ENCODE measurements at places on chromosomes 12 and 14. TPM values are rescaled to one million over a fixed set of nuclear protein-coding genes. Genes with fewer than 3 reads are reported as not detected.

- H3K27me3 ChIP-seq: no peaks in the 10 kb centered on the region
- no peaks in the 10 kb centered on the region for H3K36me3 ChIP-seq
- no peak overlapping the region for H3K4me3 ChIP-seq
- no peak for DNase-seq
Observed at GRCh38 chr14:74360163-74360562, 11.9 kb downstream of the VRTN start.

The IRAK3 gene
- 7.6 TPM for polyA plus RNA-seq

The C12orf76 gene
- 18.4 TPM for polyA plus RNA-seq

The PIANP gene
- 4.3 TPM for polyA plus RNA-seq

GRCh38 chr14:105250986-105251385, 2.7 kb downstream of the BTBD6 start:
- no peak overlapping the region for H3K4me3 ChIP-seq
- H3K36me3 ChIP-seq: no peaks in the 10 kb centered on the region
- H3K27ac ChIP-seq: no peak overlapping the region
- no peaks in the 10 kb centered on the region for H3K27me3 ChIP-seq
- H3K4me1 ChIP-seq: no peaks in the 10 kb centered on the region

GRCh38 chr12:112408621-112409020, 784 bp downstream of the RPL6 start:
- H3K4me1 ChIP-seq: no peaks in the 10 kb centered on the region
- H3K27ac ChIP-seq: peak overlapping the region; percentile 30
- peak overlapping the region; percentile 78 for H3K4me3 ChIP-seq
- H3K27me3 ChIP-seq: no peaks in the 10 kb centered on the region

DNA sequence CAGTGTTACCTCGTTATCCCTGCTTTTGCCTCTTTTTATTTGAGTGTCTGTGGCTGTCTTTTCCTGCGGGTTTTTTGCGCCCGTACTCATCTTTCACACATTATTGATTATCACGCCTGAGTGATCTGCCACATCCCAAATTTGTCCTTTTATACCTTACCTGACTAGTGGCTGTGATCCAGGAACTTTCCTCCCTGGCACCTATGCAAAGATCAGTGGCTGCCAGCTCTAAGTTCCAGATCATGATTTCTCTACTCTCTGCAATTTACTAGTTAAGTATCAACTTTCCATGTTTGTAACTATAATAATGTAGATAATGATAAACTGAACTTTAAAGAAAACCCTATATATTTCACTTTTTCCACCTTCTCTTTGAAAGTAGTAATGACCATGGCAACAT, 36.9 kb downstream of the PLEKHA5 start:
- no peaks in the 10 kb centered on the region for H3K27me3 ChIP-seq
- no peak for DNase-seq
- no peaks in the 10 kb centered on the region for H3K36me3 ChIP-seq
- no peak overlapping the region for H3K27ac ChIP-seq

DNA sequence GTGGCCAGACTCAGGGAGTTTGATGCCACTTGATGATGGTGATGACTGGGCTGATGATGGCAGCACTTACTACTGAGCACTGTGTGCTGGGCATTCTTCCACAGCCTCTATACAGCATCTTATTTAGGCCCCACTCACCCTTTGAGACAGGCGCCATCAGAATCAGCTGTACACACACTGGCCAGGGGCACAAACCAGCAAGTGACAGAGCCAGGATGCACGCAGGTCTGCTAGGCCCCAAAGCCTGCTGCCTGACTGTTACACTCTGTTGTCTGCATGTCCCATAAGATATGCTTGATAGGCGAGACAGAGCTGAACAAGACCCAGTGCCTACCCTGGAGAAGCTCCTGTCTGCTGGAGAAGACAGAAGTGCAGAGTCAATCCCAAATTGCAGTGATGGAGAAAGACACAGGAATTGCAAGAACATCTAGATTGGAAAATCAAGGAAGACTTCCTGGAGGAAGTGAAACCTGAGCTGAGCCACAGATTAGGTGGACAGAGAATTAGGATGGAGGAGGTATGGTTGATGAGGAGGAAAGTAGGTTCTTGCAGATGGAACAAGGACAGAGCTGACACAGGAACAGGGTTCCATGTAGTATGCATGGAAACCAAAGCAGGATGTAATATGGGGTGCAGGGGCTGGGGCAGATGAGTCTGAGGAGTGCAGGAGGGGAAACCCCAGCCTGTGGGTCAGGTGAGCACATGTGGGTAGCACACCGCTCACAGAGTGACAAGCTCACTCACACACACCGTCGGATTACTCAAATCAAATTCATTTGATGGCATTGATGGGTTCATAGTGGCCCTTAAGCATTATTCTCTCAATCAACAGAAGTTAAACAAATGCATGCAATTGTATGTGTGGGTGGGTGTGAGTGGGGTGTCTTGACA, 117.3 kb downstream of the BEGAIN start:
- no peaks in the 10 kb centered on the region for H3K27me3 ChIP-seq
- no peak overlapping the region for H3K27ac ChIP-seq
- no peak for DNase-seq
- H3K4me1 ChIP-seq: no peaks in the 10 kb centered on the region

The C1RL gene
- 85.1 TPM for polyA plus RNA-seq

The PNP gene
- polyA plus RNA-seq: 21.9 TPM

GRCh38 chr14:22152161-22152870, 436.7 kb downstream of the DAD1 start:
- no peaks in the 10 kb centered on the region for H3K36me3 ChIP-seq
- DNase-seq: no peak
- H3K27ac ChIP-seq: no peak overlapping the region
- no peaks in the 10 kb centered on the region for H3K4me1 ChIP-seq
- no peaks in the 10 kb centered on the region for H3K27me3 ChIP-seq

- H3K27ac ChIP-seq: no peak overlapping the region
- no peak for DNase-seq
- H3K4me1 ChIP-seq: no peaks in the 10 kb centered on the region
- no peaks in the 10 kb centered on the region for H3K27me3 ChIP-seq
Observed at GRCh38 chr14:54854181-54854580, 48.4 kb downstream of the GCH1 start.

DNA sequence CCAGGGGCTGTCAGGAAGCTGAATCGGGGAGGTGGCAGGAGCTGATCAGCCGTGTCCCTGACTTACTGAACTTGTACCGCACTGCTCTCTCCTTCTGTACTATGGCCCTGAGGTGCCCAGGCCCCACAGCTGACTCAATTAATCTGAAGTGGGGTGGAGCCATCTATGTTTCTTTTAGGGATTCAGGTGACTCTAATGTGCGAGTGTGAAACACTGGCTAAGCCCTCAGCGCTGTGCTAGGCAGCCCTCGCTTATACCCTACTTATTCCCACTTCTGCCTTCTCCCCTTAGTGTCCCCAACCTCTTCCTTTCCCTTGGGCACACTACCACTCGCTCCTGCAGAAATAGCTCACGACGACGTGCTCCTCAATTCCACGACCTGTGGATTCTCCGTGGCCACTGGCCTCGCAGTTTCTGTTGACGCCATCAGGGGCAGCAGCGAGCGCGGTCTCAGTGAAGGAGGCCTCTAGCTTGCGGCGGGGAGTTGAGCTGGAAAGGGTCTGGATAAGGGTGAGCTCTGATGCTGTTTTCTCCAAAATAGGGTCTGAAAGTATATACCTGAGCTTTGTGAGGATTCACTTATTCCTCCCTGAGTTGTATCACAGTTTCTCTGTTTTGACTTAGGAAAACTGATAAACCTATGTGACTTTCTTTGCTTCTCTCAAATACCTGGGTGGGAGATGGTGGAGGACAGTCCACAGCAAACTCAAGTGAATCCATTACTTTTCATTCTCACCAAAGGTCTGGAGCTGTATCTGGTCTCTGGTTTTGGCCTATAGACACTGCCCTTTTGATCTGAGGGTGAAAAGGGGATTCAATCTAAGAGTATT, 167.6 kb downstream of the SLC41A2 start:
- no peaks in the 10 kb centered on the region for H3K36me3 ChIP-seq
- H3K27me3 ChIP-seq: no peaks in the 10 kb centered on the region
- peaks cover 2% of the 10 kb centered on the region for H3K4me1 ChIP-seq
- no peak overlapping the region for H3K4me3 ChIP-seq

The INSM2 gene
- not detected for polyA plus RNA-seq

GRCh38 chr14:104120281-104120741, 18.1 kb upstream of the KIF26A start:
- no peaks in the 10 kb centered on the region for H3K36me3 ChIP-seq
- H3K27me3 ChIP-seq: no peaks in the 10 kb centered on the region
- H3K27ac ChIP-seq: no peak overlapping the region
- no peaks in the 10 kb centered on the region for H3K4me1 ChIP-seq
- DNase-seq: peak; percentile 32

DNA sequence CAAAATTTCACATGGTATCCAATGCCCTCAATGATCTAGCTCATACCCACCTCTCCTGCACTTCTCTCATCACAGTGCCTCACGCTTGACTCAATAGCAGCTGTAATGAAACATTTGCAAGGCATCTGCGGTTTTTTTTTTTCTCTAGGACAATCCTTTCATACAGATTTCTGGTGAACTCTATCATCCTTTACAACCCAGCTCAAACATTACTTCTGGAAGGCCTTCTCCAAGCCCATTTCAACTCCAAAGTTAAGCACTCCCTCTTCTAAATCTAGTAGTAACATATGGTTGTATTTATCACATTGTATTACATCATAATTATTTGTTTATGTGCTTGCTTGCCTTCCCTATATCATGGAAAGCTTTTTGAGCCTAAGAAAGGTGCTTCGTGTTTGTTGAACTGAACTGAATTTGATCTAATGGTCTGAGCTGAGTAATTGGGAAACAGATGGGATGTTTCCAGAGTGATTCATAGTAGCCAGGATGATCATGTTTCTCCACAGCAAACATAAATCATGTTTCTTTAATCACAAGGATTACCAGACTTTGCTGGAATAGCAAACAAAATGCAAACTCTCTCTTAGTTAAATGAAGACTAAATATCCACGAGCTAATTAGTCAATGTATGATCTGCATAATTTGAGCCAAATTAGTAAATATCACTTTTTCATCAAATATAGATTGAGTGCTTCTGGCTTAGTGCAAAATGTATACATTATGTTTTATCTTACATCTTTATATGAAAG, 14.3 kb downstream of the CFL2 start:
- no peak overlapping the region for H3K4me3 ChIP-seq
- DNase-seq: no peak
- no peaks in the 10 kb centered on the region for H3K4me1 ChIP-seq

DNA sequence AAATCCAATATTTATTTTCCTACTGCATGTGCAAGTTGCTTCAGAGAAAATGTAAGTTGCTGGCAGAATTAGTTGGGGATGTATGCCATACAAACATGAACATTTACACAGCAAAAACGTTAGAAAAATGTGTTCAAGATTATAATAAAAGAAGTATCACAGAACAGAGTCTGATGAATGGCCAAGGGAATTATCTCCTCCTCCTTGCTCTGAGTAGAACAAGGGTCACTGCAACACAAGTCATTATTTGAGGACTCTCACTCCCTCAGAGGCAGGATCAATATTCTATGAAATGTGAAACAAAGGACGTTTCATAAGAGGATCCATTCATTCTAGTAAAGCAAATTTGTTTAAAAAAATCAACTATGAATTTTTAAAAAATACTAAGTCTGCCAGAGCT, 177.8 kb downstream of the PRKD1 start:
- H3K36me3 ChIP-seq: no peaks in the 10 kb centered on the region
- H3K4me1 ChIP-seq: peaks cover 2% of the 10 kb centered on the region
- no peak overlapping the region for H3K4me3 ChIP-seq
- no peak for DNase-seq

The ANAPC5 gene
- polyA plus RNA-seq: 46.5 TPM

The GPR65 gene
- 0.28 TPM for polyA plus RNA-seq

The ANO2 gene
- not detected for polyA plus RNA-seq

- no peak for DNase-seq
- no peaks in the 10 kb centered on the region for H3K36me3 ChIP-seq
- H3K4me1 ChIP-seq: no peaks in the 10 kb centered on the region
- no peaks in the 10 kb centered on the region for H3K27me3 ChIP-seq
Observed at GRCh38 chr12:50351120-50352043, 45.0 kb downstream of the FAM186A start.

- no peaks in the 10 kb centered on the region for H3K27me3 ChIP-seq
- H3K36me3 ChIP-seq: peaks cover 9% of the 10 kb centered on the region
- no peak for DNase-seq
- H3K27ac ChIP-seq: no peak overlapping the region
- H3K4me3 ChIP-seq: no peak overlapping the region
Observed at GRCh38 chr14:50932156-50932555, 12.1 kb downstream of the PYGL start.

The BDKRB2 gene
- polyA plus RNA-seq: not detected

DNA sequence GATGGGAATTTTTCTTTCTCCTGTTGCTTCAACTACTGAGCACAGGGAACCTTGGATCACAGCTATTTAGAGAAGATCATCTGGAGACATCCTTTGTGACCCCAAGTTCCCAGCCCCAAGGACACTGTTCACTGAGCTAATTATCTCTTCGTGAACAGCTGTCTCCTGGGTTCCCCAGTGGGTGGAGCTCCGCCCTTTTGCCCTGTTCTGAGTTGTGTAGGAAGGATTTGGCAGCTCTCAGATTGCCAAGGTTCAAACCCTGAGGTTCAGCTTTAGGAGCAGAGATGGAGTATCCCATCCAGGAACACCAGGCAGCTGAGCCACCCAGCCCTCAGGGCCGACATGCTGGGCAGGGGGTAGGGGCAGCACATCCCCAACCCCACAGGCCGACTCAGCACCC, 32.0 kb downstream of the NGB start:
- H3K4me3 ChIP-seq: no peak overlapping the region
- no peak for DNase-seq
- no peaks in the 10 kb centered on the region for H3K4me1 ChIP-seq
- H3K27ac ChIP-seq: no peak overlapping the region
- H3K36me3 ChIP-seq: no peaks in the 10 kb centered on the region

DNA sequence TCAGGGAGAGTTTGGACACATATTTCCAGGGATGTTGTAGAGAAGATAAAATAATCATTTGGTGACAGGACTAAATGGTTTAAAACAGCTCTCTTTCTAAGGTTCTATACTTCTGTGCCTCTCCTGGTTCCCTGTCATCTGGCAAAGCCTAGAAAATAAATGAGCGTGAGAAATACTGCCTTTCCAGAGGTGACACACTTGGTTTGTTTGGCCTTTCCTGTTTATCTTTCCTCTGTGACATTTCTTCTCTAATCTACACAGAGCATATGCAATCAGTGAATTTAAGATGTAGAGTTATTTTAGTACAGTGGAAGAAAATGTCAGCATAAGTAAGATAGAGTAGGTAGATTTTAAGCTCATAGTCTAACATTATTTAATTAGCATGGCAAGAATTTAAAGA, 22.0 kb upstream of the SSTR1 start:
- no peak for DNase-seq
- H3K36me3 ChIP-seq: no peaks in the 10 kb centered on the region
- H3K4me1 ChIP-seq: no peaks in the 10 kb centered on the region
- H3K27ac ChIP-seq: no peak overlapping the region
- H3K4me3 ChIP-seq: no peak overlapping the region

- no peaks in the 10 kb centered on the region for H3K27me3 ChIP-seq
- no peaks in the 10 kb centered on the region for H3K4me1 ChIP-seq
- no peak overlapping the region for H3K27ac ChIP-seq
- H3K4me3 ChIP-seq: no peak overlapping the region
- no peak for DNase-seq
- no peaks in the 10 kb centered on the region for H3K36me3 ChIP-seq
Observed at GRCh38 chr12:118337194-118337838, 35.4 kb downstream of the TAOK3 start.

The RARG gene
- 35.6 TPM for polyA plus RNA-seq

Measured in aorta (tissue), 5 donors.